ENCODE measurements at places on chromosomes 7 and 10.

- DNase-seq, result no peak
These were observed 341.7 kb upstream of the SMIM30 start for GRCh38 chr7:113460067-113460466.

GRCh38 chr10:72250666-72251065, 23.1 kb upstream of the DDIT4 start:
- DNase-seq, result no peak

GRCh38 chr7:24763303-24763901, 6.1 kb upstream of the GSDME start:
- no peak for DNase-seq

- no peak for DNase-seq
These were observed 68.5 kb downstream of the ITGA8 start for GRCh38 chr10:15651175-15651574.

DNA sequence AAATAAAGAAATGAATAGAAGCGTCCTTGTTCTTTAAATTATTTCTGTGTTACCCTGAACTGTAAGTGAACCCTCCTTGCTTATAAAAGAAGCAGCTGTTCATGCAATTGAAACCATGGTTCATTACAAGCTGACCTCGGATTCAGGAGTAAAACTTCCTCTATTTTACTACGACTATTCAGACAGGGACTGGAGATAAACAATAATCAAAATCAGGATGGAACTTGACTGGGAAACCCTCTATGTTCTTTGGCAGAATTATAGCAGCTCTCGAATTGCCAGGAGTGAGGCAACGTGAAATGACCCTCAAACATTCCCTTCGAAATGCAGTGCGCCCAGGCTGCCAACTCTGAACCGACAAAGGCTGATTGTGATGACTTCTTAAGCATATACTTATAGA, 172.1 kb downstream of the CYP26A1 start:
- DNase-seq, result no peak

GRCh38 chr7:128731184-128731583, 8.0 kb upstream of the CALU start:
- DNase-seq, result no peak

DNA sequence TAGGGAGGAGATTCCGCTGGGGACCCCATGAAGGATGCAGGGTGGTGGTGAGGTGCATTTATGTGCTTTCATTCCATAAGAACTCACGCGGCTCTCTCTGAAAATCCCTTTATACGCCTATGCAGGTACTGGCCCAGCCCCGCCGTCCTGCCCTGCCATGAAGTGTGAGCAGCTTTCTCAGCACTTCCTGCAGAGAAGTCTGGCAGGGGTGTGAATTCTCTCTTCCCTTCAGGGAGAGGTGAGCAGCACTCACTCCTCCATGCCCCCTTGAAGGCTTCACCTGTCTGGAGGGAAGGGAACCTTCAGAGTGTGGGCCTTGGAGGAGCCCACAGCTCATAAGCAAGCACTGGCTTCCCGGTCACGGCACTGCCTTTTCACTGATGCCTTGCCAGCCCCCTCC, 34.0 kb downstream of the PPP2R2D start:
- no peak for DNase-seq

- no peak for DNase-seq
These were observed 187.8 kb downstream of the GNAT3 start for GRCh38 chr7:80324032-80324431.

GRCh38 chr10:131729361-131729760, 171.4 kb upstream of the PPP2R2D start:
- DNase-seq, result no peak

GRCh38 chr7:139041378-139042085, 5.7 kb upstream of the ZC3HAV1L start:
- DNase-seq, result no peak

GRCh38 chr7:111931958-111932357, 274.2 kb downstream of the DOCK4 start:
- DNase-seq, result no peak

GRCh38 chr10:46312953-46313352, 26.2 kb downstream of the ANTXRL start:
- no peak for DNase-seq

GRCh38 chr10:13712837-13713581, 126.2 kb downstream of the PRPF18 start:
- DNase-seq, result no peak

- DNase-seq, result no peak
These were observed 87.4 kb downstream of the CCDC3 start for GRCh38 chr10:12914111-12914510.
